ENCODE measurements at places on chromosomes 7 and 10.
A peak's percentile ranks its signal among the peaks of the same experiment; 100 is the strongest.

DNA sequence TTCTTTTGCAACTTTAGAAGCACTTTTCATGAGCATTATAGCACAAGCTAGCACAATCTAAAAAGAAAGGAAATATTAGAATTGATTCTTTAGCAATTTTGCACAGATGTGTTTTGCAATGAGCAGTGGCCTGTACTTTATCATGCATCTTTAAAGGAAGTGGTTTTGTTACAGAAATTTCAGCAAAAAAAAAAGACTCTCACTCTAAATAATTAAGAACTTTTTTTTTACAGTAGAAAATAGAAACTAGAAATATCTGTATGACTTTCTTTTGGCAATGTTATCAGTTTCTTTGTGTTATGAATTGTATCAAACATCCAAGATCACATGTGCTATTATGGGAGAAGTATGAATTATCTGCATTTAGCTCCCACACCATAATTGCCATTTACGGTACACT lies 195.7 kb upstream of the KLF6 start:
- no peak for DNase-seq

DNA sequence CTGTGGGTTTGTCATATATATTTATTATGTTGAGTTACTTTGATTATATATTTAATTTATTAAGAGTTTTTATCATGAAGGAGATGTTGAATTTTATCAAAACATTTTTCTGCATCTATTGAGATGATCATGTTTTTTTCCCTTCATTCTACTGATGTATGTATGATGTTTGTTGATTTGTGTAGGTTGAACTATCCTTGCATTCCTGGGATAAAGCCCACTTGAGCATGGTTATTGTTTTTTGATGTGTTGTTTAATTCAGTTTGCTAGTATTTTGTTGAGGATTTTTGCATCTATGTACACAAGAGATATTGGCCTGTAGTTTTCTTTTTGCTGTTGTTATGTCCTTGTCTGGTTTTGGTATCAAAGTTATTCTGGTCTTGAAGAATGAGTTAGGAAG lies 31.1 kb downstream of the SCART1 start:
- no peak for DNase-seq

DNA sequence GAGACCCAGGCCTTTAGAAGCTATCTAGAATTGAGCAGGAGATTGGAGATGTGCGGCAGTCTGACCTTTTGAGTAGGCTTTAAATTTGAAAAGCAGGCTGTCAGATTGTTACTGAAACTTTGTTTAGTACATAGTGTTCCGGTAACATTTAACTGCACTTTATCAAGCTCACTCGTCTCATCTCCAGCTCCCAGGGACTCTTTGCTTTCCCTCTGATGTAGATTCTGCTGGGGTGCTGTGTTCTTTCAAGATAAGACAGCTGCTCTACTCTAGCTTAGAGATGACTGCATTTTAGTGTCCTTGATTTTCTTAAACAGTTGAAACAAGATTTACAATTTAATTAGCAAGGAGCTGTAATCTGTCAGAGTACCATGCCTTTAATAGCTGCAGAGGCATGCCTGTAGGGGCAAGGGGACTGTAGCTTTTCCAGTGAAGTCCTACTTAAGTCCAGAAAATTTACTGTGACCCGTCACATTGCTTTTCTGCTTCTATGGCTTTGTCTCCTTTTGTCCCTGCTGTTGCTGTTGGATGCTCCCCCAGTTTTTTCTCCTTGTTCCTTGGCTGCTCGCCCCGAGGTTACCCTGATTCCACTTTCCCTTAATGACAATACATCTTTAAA lies 56.4 kb upstream of the MTPN start:
- no peak for DNase-seq

GRCh38 chr7:130154131-130154500 lies 51.1 kb downstream of the TMEM209 start:
- no peak for DNase-seq

GRCh38 chr7:2999078-2999500 lies 44.6 kb downstream of the CARD11 start:
- DNase-seq: no peak

DNA sequence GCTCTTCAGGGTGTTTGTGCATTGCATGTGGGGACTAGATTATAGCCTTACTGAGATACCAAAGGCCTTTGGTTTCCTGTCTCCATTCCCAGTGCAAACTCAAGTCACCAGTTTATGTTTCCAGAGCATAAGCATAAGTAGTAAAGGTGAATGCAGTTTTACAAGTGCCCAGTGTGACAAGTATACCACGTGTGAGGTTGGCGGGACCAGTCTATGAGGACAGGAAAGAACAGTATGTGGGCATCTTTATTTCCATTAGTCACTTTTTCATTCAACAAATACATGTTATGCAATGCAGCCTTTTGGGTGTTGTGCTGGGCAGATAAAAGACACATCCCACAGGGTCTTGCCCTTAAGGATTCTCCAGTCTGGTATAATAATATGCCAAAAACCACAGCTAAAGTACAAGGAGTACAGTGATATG lies 146.5 kb downstream of the ARID5B start:
- DNase-seq: peak; percentile 63

DNA sequence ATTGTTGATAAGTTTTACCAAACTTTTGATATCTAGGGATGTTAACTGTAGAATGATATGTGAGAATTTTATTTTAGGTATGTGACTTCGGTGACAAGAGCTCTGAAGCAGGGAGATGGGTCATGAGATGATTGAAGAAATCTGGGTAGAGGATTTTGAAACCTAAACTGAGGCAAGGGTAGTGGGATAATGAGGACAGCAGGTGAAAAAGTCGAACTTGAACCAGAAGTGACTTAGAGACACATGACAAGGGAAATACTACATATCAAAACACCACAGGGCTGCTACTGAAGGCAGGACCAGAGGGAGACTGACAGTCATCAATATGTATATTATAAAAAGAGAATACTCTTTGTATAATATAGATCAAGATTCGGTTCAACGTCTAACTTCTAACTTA lies 113.2 kb downstream of the WDFY4 start:
- no peak for DNase-seq

- DNase-seq: no peak
Measured at GRCh38 chr7:48011951-48012350, 17.0 kb downstream of the SUN3 start.

DNA sequence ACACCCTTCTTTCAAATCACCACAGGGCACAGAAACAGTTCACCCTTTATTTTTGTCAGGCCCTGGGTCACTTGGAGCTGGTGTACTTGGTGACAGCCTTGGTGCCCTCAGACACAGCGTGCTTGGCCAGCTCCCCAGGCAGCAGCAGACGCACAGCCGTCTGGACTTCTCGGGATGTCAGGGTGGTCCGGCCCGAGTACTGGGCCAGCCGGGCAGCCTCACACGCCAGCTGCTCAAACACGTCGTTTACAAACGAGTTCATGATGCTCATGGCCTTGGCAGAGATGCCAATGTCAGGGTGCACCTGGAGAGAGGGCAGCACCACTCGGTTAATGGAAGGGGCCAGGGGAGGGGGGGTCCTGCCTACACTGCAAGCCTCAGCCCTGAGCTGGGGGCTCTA lies 2.5 kb downstream of the H2BK1 start:
- no peak for DNase-seq

DNA sequence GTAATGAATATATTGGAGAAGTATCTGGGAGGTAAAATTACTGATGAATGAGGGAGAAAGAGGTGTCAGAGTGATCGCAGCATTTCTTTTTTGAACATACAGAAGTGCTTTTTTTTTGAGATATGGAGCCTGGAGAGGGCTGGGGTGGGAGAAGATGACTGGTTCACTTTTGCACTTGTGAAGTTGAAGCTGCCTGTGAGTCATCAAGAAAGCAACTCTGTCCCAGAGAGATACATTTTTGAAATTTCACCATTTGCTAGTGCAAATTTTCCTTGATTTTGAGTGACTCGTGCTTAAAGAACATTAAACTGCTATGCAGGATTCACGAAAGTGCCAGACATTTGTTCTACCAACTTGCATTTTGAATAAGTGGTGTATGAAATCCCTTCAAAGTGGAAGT lies 81.8 kb downstream of the ADRA2A start:
- DNase-seq: no peak

DNA sequence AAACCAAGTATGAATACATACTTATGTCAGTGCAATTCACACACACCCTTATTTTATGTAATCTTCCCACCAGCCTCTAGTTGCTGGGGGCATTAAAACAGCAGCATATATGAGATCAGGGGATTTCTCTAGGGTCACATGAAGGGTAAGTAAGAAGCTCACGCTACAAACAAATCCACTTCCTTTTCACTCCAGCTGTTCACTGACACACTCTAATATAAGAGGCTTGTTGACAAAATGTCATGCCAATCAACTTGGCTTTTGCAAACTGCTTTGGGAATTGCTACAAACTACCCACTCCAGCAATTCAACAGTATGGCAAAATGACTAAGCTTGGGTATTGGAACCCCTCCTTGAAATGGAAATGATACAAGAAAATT lies 10.3 kb downstream of the FAM3C start:
- no peak for DNase-seq

DNA sequence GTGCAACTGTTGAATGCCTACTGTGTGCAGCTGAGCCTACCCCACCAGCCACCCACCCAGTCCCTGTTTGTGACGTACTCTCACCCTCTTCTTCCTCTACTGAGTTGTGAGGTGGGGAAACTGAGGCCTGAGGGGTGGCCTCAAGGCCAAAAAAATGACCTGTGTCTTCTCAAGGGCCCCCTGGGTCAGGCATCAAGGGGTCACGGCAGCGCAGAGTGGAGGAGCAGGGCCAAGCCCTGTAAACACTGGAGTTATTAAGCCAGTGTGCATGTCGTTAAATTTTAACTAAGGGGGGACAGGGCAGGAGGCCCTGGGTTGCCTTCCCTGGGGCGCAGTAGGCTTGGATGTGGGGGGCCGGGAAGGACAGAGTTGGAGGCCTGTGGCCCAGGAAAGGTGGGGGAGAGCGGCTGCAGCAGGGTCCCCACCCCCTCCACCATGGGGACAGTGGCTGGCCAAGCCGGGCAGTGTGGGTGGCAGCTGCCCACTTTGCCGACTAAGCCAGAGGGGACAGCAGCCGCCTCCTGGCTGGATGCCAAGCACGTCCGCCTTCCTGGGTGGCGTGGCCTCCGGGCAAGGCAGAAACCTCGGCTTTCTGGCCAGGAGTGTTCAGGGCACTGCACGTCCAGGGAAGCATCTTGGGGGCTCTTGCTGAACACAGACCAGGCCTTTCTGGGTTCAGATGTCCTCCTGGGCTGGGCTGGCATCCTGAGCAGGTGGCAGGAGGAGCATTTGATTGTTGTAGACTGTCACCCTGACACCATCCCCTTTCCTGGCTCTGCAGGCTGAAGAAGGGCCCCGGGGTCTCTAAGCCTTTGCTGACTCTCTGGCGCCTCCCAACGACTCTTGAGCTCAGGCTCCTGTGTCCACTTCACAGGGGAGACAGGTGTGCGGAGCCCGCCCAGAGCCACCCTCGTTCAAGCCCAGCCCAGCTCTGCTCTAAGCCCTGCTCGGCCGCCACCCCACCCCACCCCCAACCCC lies 1.9 kb downstream of the SLC29A4 start:
- DNase-seq: no peak

GRCh38 chr10:130559547-130559880 lies 423.3 kb downstream of the GLRX3 start:
- no peak for DNase-seq

GRCh38 chr10:89518108-89518507 lies 17.3 kb downstream of the SLC16A12 start:
- DNase-seq: no peak

- peak; percentile 64 for DNase-seq
Measured at GRCh38 chr10:22714479-22715289, at the start of gene PIP4K2A. PIP4K2A (minus strand) TSS chr10:22714578; CDS start chr10:22714326, 252 bp downstream.

DNA sequence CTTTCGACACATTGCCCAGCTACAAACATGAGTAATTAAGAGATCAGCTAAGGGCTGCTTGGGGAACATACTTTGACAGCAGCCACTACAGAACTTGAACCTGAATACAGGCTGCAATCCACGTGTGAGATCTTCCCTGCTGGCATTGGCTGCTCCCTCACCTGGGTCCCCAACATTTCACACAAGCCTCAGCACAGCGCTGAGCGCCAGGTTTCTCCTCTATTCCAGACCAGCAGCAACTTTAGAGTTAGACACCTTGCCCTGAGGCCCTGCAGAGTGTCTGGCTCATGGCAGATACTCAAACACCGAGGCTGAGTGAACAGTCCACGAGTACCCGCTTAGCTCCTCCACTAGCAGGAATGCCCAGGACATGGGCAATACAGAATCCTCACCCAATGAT lies 1.3 kb upstream of the WIPF3 start:
- no peak for DNase-seq

- peak; percentile 42 for DNase-seq
Measured at GRCh38 chr10:24722676-24723385, 856 bp downstream of the ARHGAP21 start.

DNA sequence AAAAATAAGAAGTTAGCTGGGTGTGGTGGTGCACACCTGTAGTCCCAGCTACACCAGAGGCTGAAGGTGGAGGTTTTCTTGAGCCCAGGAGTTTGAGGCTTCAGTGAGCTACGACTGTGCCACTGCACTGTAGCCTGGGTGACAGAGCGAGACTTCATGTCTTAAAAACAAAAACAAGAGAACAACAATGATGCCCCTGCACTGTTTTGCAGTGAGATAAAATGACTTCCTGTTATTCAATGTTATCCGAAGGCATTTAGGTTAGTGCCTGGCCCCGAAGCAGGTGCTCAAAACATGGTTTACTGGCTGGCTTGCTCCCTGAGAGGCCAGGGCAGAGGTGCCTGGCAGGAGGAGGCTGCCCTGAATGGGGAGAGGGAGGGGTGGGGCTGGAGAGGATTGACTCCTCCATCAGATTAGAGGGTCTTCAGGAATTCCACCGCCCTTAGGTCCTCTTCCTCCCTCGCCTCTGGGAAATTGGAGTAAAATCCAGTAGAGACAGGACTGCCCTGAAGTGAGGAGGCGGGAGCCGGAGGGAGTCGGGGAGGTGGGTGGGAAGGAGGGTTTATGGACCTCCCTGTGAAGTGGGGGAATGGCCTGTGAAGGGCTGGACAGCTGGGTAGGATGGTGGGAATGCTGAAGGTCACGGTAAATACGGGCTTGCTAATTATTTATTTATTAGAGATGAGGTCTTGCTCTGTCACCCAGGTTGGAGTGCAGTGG lies 6.8 kb upstream of the CLDN4 start:
- DNase-seq: no peak

DNA sequence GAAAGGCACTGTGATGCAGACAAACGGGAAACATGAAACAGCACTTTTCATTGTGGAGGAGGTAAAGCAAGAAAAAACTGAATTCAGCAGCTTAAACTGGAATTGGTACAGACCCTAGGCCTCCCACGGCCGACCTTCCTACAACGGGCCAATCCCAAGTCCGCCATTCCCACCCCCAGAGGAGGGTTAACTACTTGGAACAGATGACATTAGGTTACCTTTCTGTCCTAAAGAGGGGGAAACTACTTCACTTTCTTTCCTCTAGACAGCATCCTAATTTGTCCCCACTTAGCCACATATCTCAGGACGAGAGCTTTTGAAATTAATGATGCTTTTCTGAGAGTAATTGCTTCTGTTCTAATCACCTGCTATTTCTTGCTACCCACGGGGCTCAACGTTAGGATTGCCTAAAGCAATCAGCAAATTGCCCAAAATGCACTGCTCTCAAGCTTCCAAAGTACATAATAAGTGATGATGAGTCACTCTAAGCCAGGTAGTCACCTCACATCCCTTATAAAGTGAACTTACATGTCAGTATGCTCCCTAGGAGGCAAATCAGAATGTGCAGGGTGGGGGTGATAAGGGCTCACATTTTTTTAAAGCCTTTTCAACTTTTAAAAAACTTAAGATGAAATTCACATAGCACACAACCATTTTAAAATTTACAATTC lies 36.7 kb downstream of the LSM5 start:
- DNase-seq: no peak
